ENCODE measurements at places on chromosomes 4 and X. TPM values are rescaled to one million over a fixed set of nuclear protein-coding genes. Genes with fewer than 3 reads are reported as not detected.

NUDT10 gene
- total RNA-seq = 0.95 TPM

SMARCA5 gene
- 62.4 TPM for total RNA-seq

GRCh38 chrX:26414534-26414933, 198.6 kb downstream of the MAGEB5 start:
- no peak overlapping the region for H3K4me3 ChIP-seq
- H3K27me3 ChIP-seq = no peaks in the 10 kb centered on the region
- H3K4me1 ChIP-seq = no peaks in the 10 kb centered on the region
- no peak for DNase-seq
- H3K36me3 ChIP-seq = no peaks in the 10 kb centered on the region
- no peak overlapping the region for H3K27ac ChIP-seq

DNA sequence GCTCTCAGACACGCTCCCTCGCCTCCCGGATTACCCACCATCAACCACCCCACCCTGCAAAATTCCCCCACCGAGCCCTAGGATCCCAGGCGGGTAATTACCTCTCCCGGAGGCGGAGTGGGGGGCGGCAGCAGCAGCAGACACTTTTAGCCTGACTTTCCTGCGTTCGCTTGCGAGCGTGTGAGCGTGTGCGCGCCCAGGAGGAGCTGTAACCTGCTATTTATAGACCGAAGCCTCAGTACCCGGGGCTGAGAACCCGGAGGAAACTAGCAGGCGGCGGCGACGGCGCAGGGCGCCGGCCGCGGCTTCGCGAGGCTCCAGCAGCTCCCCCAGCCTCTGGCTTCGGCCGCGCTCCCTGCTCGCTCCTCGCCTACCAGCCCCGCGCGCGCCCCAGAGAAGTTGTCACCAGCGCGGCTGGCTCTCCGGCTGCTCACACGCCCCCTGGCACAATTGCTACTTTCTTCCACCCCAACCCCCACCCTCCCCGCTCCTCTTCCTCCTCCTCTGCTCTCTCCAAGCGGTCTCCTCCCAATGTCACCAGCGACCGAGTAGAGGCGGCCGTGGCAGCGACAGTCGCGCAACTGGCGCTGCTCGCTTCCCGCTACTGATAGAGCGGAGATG, at the start of gene INPP4B:
Gene INPP4B, minus strand, starts transcription at position 194 of the 621 bp plus-strand sequence.
- H3K4me3 ChIP-seq = peak within 1 kb of the TSS; percentile 86
- DNase-seq = peak; percentile 60
- peaks cover 16% of the 10 kb centered on the region for H3K4me1 ChIP-seq
- no peaks in the 10 kb centered on the region for H3K36me3 ChIP-seq
- no peaks in the 10 kb centered on the region for H3K27me3 ChIP-seq

- H3K36me3 ChIP-seq = peaks cover 8% of the 10 kb centered on the region
- H3K4me3 ChIP-seq = no peak overlapping the region
- H3K4me1 ChIP-seq = no peaks in the 10 kb centered on the region
- no peaks in the 10 kb centered on the region for H3K27me3 ChIP-seq
- no peak overlapping the region for H3K27ac ChIP-seq
- DNase-seq = peak; percentile 22
Measured at GRCh38 chrX:107894038-107894437, 68.4 kb downstream of the MID2 start.

GABRG1 gene
- not detected for total RNA-seq

PIR gene
- 6.2 TPM for total RNA-seq

AFP gene
- total RNA-seq = not detected

GRCh38 chr4:110840221-110840654, 217.4 kb upstream of the PITX2 start:
- H3K27ac ChIP-seq = no peak overlapping the region
- no peak overlapping the region for H3K4me3 ChIP-seq
- H3K36me3 ChIP-seq = no peaks in the 10 kb centered on the region
- DNase-seq = no peak
- H3K4me1 ChIP-seq = no peaks in the 10 kb centered on the region

DNA sequence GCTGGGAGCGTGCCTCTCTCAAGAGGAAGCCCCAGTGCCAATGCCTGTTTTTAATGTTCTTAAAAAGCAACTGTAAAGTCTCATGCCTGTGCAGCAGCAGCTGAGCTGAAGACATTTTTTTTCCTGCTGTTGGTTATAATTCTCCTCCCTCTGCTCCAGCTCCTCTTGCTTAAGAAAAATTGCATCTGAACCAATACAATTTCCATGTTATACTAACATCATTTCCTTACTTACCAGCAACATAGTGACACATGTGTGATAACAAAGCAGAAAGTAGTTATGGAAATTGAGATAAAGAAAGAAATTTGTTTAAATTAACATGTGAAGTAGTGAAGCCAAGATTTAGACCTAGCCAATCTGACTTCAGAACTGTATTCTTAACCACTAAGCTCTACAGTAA, 101.4 kb downstream of the TBC1D19 start:
- H3K27me3 ChIP-seq = no peaks in the 10 kb centered on the region
- H3K4me1 ChIP-seq = no peaks in the 10 kb centered on the region
- H3K36me3 ChIP-seq = peaks cover 19% of the 10 kb centered on the region
- no peak overlapping the region for H3K27ac ChIP-seq

RHOXF2 gene
- not detected for total RNA-seq

GRCh38 chr4:62342346-62342745, 1142.2 kb downstream of the ADGRL3 start:
- DNase-seq = no peak
- H3K4me3 ChIP-seq = no peak overlapping the region
- no peaks in the 10 kb centered on the region for H3K4me1 ChIP-seq
- H3K36me3 ChIP-seq = no peaks in the 10 kb centered on the region
- H3K27me3 ChIP-seq = no peaks in the 10 kb centered on the region
- H3K27ac ChIP-seq = no peak overlapping the region

DNA sequence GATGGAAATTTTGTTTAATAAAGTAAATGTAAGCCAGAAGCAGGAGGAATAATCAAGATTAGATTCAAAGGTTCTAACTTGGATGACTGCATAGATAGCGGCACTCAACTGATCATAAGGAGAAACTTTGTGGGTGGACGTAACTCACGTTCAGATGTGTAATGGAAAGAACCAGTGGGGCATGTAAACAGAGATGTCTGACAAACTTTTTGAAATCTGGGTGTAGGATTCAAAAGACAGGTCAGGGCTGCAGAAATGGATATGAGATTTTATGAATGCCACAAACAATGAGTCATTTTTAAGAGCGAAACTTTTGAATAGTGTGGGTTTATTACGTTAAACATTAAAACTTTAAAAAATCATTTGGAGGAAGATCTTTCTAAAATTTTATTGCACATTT, 375.6 kb downstream of the GBA3 start:
- no peaks in the 10 kb centered on the region for H3K36me3 ChIP-seq
- no peak for DNase-seq
- H3K4me3 ChIP-seq = no peak overlapping the region
- peaks cover 3% of the 10 kb centered on the region for H3K27me3 ChIP-seq
- no peaks in the 10 kb centered on the region for H3K4me1 ChIP-seq

CPE gene
- total RNA-seq = 0.10 TPM

SMIM14 gene
- total RNA-seq = 3.9 TPM

DMP1 gene
- total RNA-seq = not detected

- H3K4me3 ChIP-seq = peak overlapping the region; percentile 5
- H3K27me3 ChIP-seq = no peaks in the 10 kb centered on the region
Measured at GRCh38 chr4:77154761-77155499, 2.1 kb upstream of the CCNG2 start.

DNA sequence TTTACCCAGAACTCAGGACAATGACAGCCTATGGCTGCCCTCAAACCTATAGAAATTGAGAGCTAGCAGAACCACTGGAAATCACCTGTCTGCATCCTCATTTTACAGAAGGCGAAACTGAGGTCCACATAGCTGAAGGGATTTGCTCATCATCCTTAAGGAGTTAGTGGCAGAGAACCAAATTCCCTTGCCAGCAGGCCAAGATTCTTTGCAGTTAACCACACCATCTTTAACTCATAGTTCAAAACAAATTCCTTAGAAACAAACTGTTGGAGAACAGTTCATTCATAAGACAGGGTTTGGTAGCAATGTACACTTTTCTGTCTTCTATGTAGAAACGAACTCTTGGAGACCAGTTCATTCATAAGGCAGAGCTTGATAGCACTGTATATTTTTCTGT, 37.9 kb upstream of the RAP2C start:
- no peak for DNase-seq
- no peak overlapping the region for H3K27ac ChIP-seq
- no peaks in the 10 kb centered on the region for H3K27me3 ChIP-seq
- no peak overlapping the region for H3K4me3 ChIP-seq
- H3K4me1 ChIP-seq = no peaks in the 10 kb centered on the region

FRAS1 gene
- not detected for total RNA-seq

- H3K4me3 ChIP-seq = no peak overlapping the region
- H3K27ac ChIP-seq = no peak overlapping the region
- no peaks in the 10 kb centered on the region for H3K36me3 ChIP-seq
Measured at GRCh38 chrX:6962006-6962355, 185.5 kb upstream of the STS start.

NUDT9 gene
- 12.1 TPM for total RNA-seq

- no peak overlapping the region for H3K27ac ChIP-seq
- H3K36me3 ChIP-seq = no peaks in the 10 kb centered on the region
- H3K27me3 ChIP-seq = no peaks in the 10 kb centered on the region
- no peaks in the 10 kb centered on the region for H3K4me1 ChIP-seq
Measured at GRCh38 chr4:19879330-19879729, 372.4 kb upstream of the SLIT2 start.

HTT gene
- total RNA-seq = 94.1 TPM

- no peaks in the 10 kb centered on the region for H3K36me3 ChIP-seq
- no peaks in the 10 kb centered on the region for H3K27me3 ChIP-seq
- H3K27ac ChIP-seq = no peak overlapping the region
- no peak for DNase-seq
- no peak overlapping the region for H3K4me3 ChIP-seq
Measured at GRCh38 chr4:182280436-182281111, 37.4 kb downstream of the TENM3 start.

DCAF16 gene
- total RNA-seq = 46.6 TPM

DNA sequence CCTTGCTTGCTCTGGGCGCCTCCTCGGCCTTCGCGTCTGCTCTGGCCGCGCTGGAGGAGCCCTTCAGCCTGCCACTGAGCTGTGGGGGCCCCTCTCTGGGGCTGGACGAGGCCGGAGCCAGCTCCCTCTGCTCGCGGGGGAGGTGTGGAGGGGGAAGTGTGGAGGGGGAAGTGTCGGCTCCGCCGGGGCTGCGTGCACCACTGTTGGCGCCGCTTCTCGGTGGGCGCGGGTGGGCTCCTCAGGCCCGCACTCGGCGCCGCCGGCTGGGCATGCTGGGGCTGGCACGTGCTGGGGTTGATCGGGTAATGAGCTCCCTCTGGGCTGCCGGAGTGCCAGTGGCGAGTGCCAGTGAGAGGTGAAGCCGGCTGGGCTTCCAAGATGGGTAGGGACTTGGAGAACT, 116.7 kb downstream of the CPXCR1 start:
- no peak for DNase-seq
- H3K4me3 ChIP-seq = no peak overlapping the region
- no peaks in the 10 kb centered on the region for H3K27me3 ChIP-seq

GRCh38 chr4:147942729-147943128, 210.8 kb downstream of the ARHGAP10 start:
- peaks cover 5% of the 10 kb centered on the region for H3K36me3 ChIP-seq
- no peaks in the 10 kb centered on the region for H3K27me3 ChIP-seq
- no peak for DNase-seq

GRCh38 chr4:89307446-89308160, at the start of gene GPRIN3:
Gene GPRIN3, minus strand, starts transcription at chr4:89307800. Its CDS starts 57,690 bp downstream, at chr4:89250110.
- H3K27ac ChIP-seq = peak within 1 kb of the TSS; percentile 78
- peaks cover 55% of the 10 kb centered on the region for H3K4me1 ChIP-seq
- peaks cover 7% of the 10 kb centered on the region for H3K36me3 ChIP-seq
- DNase-seq = peak; percentile 75
- peak within 1 kb of the TSS; percentile 90 for H3K4me3 ChIP-seq
- H3K27me3 ChIP-seq = no peaks in the 10 kb centered on the region

PLAC8 gene
- total RNA-seq = 62.0 TPM

DNA sequence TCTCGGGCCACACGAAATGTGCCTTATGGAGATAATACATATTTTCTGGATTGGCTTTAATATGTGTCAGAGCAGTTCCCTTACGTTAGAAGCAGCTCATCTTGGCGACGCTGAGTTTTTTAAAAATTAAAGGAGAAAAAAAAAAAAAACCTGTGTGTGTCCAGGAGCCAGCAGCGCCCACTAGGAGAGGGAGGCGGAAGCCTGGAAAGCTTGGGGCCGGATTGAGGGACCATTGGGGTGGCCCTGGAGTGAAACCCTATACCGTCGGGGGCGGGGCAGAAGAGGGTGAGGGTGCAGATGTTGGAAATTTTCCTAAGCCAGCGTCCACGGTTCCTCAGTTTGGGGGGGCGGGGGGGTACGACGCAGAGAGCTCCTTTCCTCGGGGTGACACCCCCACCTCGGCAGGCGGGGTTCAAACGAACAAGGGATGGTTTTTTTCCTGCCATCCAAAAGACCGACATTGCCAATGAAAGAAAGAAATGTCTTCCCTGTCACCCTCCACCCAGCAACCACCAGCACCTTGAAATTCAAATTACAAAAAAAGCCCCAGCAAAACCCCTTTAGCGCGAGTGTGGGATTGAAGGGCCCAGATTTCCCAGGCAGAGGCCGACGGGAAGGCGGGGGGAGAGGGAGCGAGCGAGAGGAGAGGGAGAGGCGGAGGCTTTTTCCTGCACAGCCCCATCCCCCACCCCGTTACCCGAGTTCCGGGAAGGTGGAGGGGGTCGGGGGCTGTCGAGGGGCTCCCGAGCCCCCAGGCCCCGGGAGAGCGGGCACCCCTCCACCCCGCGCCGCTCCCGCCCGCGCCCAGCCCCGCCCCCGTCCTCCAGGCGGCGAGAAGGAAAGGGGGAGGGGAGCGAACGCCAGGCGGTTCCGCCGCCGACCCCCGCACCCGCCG, 859 bp downstream of the SMARCA1 start:
- peak overlapping the region; percentile 81 for H3K4me3 ChIP-seq
- no peaks in the 10 kb centered on the region for H3K36me3 ChIP-seq
- peak; percentile 12 for DNase-seq
- no peaks in the 10 kb centered on the region for H3K27me3 ChIP-seq
- peaks cover 3% of the 10 kb centered on the region for H3K4me1 ChIP-seq

DNA sequence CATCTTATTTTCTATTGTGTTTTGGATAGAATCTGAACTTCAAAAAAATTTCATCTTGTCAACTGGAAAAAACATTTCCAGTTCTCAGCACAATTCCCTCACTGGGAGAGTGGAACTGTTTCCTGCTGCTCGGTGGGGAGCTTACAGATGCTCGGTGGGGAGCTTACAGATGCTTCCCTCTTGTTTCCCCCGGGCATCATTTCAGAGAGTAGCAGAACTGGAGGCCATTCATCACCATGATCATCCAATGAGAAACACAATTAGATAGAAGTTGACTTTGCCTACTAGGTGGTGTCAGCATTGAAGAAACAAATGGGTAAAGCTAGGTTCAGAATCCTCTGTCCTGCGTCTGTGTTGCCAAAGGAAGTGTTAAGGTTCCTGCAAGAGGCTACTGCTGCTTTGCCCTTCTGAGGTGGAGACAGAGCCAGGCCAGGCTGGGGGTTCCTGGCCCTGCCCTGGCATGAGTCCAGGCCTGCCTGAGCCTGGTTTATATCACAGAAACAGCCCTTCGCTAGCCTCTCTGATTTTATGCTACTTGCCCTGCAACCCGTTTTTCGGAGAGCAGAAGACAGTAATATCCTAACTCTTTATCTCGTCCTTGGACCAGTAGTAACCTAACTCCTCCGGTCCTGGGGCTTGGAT, 70.6 kb downstream of the TAPT1 start:
- no peak overlapping the region for H3K27ac ChIP-seq
- no peaks in the 10 kb centered on the region for H3K27me3 ChIP-seq

TMSB15A gene
- 1.5 TPM for total RNA-seq

VEGFC gene
- not detected for total RNA-seq

GUCY1B1 gene
- 0.72 TPM for total RNA-seq

IDS gene
- total RNA-seq = 39.9 TPM

SMARCA1 gene
- 0.44 TPM for total RNA-seq

Measured in activated naive CD4-positive, alpha-beta T cell treated with anti-CD3 and anti-CD28 coated beads for 36 hours (primary cell).